ENCODE measurements at places on chromosomes 4 and X.

DNA sequence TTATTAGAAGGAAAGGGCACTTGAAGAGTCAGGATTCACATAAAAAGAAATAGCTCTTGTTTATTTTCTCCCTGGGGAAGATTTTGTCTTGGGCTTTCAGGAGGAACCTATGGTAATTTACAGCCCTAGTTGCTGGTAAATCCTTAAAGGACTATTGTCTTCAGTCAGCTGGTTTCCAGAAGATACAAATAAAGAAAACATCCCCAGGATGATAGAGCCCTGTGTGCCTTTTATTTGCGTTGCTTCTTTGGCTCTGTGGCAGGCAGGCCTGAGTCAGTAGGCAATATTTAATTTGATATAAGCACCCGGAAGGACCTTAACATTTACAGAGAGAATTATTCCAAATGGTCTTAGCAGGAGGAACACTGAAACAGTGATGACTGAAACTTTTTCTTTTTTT lies 131.0 kb upstream of the SLC34A2 start:
- no peak for DNase-seq

DNA sequence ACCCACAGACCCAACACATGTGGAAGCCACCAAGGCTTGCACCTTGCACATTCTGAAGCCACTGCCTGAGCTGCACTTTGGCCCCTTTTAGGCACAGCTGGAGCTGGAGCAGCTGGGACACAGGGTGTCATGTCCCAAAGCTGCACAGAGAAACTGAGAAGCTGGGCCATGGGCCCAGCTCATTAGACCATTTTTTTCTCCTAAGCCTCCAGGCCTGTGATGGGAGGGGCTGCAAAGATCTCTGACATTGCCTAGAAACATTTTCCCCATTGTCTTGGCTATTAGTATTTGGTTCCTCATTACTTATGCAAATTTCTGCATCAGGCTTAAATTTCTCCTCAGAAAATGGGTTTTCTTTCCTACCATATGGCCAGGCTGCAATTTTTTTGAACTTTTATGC lies 447.4 kb upstream of the HS3ST1 start:
- no peak for DNase-seq

GRCh38 chr4:41281038-41281634 lies 24.4 kb downstream of the UCHL1 start:
- DNase-seq = no peak

- no peak for DNase-seq
Observed at GRCh38 chr4:25223802-25224375, 9.9 kb upstream of the PI4K2B start.

GRCh38 chr4:75051431-75051830 lies 118.5 kb downstream of the PARM1 start:
- no peak for DNase-seq

- DNase-seq = no peak
Observed at GRCh38 chr4:99965674-99966350, 15.7 kb upstream of the H2AZ1 start.

GRCh38 chrX:14409341-14409740 lies 120.0 kb upstream of the GLRA2 start:
- no peak for DNase-seq

DNA sequence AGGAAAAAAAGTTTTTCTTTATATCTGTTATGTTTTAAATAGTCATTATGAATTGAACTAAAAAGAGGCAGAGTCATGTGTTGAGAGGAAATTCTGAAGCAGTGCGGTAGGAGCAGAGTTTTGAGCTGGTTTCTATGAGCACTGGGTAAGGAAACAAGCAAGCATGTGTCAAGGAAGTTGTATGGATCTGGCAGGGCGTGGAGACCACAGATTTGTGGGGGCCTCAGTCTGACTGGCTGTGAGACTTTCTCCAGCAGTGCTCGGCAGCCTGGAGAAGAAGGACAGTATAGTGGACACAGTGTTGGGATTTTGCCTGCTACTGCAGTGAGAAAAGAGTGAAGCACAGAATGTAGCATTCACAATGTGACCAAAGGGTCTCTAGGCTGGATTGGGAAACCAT lies 399.1 kb downstream of the INPP4B start:
- DNase-seq = no peak

DNA sequence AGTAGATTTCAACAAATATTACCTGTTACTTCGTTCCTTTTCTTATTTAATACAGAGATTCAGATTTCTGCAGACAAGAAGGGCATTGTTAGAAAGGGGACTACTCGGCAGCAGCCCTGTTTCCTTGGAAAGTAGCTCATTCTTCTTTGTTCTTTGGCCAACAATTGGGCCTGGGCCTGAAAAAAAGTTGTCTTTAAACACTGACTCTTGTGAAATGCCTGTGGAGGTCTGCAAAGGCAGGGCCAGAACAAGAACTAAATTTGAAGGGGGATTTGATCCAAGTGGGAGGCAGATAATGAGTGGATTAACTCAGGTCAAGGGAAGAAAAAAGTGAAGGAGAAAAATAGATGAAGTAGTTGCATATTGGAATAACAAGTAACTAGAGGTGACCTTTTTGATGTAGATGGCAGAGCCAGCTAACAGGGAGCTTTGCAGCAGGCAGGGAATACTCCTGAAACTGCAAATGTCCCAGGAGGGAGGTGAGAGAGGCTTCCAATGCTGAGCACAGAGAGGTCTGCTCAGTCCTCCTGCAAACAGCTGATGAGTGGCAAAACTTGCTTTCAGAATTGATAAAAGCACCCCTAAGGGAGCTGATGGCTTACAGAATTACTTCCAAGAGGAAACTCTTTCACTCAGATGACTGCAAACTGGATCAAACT lies 393.2 kb upstream of the HS3ST1 start:
- no peak for DNase-seq

DNA sequence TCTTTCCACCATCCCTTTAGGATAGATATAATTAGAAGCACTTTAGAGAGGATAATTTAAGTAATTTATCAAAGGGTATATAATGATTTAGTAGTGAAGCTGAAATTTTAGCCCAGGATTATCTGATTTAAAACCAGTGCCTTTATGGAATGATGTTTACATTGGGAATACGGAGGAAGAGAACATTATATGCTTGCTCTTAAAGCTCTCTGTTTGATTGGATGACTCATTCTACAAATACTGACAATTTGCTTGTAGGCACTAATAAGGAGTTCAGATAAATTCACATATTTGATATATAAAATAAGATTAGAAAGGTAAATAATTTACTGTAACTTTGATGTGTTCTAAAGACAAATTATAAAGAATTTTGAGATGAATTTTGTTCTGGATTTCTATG lies 84.7 kb downstream of the SH3BGRL start:
- no peak for DNase-seq

DNA sequence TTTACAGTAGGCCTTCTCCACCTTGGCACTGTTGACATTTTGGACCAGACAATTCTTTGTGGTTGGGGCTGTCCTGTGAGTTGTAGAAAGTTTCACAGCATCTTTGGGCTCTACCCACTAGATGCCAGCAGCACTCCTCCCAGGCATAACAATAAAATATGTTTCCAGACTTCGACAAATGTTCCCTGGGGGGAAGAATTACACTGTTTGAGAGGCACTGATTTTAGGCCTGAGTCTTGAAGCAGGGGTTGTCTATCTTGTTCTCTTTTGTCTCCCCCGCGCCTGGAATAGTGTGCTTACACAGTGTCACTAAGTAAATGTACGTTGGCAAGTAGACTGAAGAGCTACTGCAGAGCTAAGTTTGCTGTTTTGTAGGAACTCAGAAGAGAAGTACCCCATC lies 254.4 kb upstream of the BOD1L1 start:
- DNase-seq = no peak

DNA sequence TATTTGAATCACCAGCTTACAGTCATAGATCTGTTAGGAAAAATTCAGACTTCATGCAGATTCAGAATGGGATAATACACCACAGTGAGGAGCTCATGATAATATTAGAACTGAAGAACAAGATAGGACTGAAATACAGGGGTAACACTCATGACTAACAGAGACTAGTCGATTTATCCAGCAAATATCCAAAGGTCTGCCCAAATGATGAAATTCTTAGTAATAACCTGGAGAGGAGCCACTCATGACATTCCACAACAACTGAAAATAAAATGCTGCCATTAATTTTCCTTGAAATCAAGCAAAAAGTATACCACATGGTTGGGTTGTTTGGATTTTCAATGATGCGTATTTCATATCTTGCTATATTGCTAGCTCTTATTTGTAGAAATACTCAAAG lies 903.7 kb upstream of the ADGRL3 start:
- no peak for DNase-seq

DNA sequence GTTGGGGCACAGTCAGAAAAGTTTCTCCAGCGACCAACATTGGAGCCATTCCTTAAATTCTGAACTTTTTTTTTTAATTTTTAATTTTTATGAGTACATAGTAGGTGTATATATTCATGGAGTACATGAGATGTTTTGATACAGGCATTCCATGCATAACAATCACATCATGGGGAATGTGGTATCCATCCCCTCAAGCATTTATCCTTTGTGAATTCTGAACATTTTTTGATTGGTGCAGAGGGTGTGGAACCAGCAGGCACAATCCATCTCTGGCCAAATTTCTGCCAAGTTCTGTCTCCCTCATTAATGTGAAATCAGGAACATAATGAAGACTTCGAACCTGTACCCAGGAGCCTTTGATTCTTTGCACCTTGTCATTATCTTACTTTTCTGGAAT lies 267.0 kb downstream of the FRMPD4 start:
- DNase-seq = no peak

- no peak for DNase-seq
Observed at GRCh38 chr4:10620935-10621488, 63.6 kb downstream of the CLNK start.

- DNase-seq = no peak
Observed at GRCh38 chrX:76159453-76159852, 13.4 kb upstream of the PBDC1 start.

DNA sequence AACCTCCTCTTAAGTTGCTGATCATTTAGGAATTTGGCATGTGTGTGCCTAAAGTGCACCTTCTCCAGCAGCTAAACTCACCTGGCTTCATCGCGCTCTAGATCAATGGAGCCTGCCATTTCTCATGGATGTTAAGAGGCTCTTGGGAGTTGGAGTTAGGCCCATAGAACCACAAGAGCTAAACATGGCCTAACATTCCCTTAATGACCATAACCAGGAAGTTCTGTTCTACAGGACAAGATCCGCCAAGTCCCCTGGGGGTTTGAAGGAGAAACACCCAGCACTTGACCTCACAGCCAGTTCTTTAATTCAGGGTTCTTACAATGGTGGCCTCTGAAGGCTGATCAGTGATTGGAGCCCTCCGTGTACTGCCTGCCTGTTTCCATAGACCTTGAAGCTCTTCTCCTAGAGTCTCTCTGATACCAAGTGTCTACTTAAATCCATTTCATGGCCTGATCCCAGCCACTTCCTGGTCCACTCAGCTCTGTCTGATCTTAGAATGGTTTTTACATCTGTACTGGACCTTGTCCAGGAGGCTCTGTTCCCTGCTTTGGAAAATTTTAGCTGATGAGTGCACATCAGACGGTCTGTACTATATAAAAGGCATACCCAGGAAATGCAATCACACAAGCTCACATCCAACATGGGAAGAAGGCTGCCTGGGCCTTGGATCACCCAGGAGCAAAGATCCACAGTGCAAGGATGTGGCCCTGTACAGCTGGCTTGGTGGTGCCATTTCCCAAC lies 45.1 kb downstream of the RPS3A start:
- DNase-seq = no peak

- no peak for DNase-seq
Observed at GRCh38 chr4:88043586-88044340, 36.3 kb downstream of the PKD2 start.

DNA sequence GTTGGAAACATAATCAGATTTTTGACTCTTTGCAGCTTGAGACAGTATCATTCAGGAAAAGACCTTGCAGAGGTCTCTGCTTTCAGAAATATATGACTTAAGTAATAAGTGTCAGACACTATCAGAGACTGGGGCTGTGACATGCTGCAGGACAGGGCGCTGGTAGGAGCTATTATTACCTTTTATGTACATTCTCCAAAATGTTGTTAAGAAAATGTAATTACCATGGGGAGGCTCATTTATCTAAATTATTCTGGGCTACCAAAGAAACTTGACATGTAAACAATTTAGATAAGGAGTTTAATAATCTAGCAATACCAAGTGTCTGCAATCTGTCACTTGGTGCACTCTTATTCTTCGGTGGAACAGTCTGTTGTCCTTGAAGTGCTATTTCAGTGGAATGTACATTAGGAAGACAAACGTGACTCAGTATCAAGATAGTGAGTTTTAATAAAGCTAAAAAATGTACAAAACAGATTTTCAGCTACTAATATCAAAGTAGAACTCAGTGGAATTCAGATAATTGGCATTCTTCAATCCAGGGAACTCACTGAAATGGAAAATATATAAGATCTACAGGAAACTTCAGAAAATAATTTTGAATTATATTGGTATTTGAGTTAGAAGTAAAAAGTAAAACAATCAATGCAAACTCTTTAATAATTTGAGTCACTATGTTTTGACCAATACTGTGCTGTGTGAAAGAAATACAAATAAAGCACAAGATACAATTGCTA lies 214.5 kb downstream of the KCNIP4 start:
- no peak for DNase-seq

DNA sequence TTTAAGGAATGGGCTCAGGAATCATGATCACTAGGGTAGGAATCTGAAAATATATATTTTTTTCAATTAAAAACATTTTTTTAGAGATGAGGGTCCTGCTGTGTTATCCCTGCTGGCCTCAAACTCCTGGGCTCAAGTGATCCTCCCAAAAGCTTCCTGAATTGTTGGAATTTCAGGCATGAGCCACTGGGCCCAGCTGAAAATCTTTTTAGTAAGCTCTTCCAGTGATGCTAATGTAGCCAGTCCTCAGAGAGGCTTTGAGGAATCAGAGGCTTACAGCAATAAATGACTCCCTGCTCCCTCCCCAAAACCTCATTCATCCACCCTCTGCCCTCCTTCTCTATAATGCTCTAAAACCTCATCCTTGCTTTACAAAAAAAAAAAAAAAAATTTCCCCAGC lies 129.5 kb downstream of the ZIC3 start:
- no peak for DNase-seq

DNA sequence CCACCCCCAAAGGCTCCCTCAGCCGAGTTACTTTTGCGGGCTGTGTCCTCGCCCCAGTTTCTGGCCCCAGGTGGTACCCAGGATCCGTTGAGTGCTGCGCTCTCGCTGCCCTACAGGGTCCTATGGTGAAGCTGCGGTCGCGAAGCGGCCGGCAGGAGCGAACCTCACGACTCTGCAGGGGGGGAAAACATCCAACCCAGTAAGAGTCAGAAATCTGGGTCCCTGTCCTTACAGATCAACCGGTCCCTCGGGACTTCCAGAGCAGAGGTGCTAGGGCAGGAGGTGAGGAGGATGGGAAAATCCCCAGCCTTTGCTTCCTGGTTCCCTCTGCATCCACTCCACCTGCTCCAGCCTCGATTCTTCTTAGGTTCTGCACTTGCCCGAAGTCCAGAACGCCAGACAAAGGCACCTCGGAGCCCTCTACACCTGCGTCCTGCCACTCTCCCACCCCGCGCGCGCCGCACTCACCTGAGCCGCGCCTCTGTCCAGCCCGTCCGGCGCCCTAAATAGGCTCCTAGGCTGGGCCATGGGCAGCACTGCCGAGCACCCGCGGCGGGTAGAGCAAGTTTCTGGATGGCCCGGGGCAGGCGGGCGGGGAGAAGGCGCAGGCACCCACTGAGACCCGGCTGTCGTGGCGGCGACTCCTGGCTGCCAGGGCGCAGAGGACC lies at the start of gene HS3ST1:
HS3ST1 (minus strand) TSS at position 664 of the 668 bp plus-strand sequence. CDS start 28,889 bp downstream, outside the sequence.
- DNase-seq = no peak

All from activated naive CD4-positive, alpha-beta T cell treated with anti-CD3 and anti-CD28 coated beads, Interleukin-2, amount 50 U/mL, for 72 hours (primary cell).